ENCODE measurements at places on chromosomes 6 and 20.

- H3K27ac ChIP-seq: no peak overlapping the region
- peaks cover 14% of the 10 kb centered on the region for H3K4me1 ChIP-seq
- H3K27me3 ChIP-seq: peaks cover 76% of the 10 kb centered on the region
Measured at GRCh38 chr20:40688129-40689099, 622 bp downstream of the MAFB start.

DNA sequence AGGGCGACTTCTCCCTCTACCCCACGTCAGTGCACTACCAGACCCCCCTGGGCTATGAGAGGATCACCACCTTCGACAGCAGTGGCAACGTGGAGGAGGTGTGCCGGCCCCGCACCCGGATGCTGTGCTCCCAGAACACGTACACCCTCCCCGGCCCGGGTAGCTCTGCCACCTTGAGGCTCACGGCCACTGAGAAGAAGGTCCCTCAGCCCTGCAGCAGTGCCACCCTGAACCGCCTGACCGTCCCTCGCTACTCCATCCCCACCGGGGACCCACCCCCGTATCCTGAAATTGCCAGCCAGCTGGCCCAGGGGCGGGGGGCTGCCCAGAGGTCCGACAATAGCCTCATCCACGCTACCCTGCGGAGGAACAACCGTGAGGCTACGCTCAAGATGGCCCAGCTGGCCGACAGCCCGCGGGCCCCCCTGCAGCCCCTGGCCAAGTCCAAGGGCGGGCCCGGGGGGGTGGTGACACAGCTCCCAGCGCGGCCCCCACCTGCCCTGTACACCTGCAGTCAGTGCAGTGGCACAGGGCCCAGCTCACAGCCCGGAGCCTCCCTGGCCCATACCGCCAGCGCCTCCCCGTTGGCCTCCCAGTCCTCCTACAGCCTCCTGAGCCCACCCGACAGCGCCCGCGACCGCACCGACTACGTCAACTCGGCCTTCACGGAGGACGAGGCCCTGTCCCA lies 57.5 kb upstream of the TMEM181 start:
- peaks cover 27% of the 10 kb centered on the region for H3K36me3 ChIP-seq
- no peak overlapping the region for H3K4me3 ChIP-seq
- H3K4me1 ChIP-seq: no peaks in the 10 kb centered on the region
- H3K27me3 ChIP-seq: no peaks in the 10 kb centered on the region
- DNase-seq: no peak
- H3K27ac ChIP-seq: no peak overlapping the region

- no peaks in the 10 kb centered on the region for H3K36me3 ChIP-seq
- peaks cover 6% of the 10 kb centered on the region for H3K4me1 ChIP-seq
- peaks cover 8% of the 10 kb centered on the region for H3K27me3 ChIP-seq
- H3K4me3 ChIP-seq: no peak overlapping the region
Measured at GRCh38 chr6:39430871-39431523, 108.5 kb upstream of the KCNK16 start.

DNA sequence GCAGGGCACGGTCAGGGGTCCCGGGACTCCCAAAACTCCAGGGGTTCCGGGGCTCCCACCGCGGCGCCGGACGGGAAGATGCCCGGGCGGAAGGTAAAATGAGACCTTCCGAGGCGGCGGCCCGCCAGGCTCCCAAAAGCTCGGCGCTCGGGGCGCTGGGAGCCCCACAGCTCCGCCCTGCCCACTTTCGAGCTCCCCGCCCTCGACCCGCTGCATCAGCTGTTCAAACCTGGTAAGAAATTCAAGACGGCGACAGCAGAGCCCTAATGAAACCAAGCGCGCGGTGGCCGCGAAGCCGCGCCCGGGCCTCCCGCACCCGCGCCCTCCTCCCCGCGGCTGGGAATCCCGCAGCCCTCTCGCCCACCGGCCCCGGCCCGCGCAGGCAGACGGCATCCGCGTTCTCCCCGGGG lies 369 bp downstream of the SLC4A11 start:
- peaks cover 7% of the 10 kb centered on the region for H3K4me1 ChIP-seq
- no peaks in the 10 kb centered on the region for H3K36me3 ChIP-seq
- peak overlapping the region; percentile 68 for H3K4me3 ChIP-seq
- peak; percentile 73 for DNase-seq
- H3K27me3 ChIP-seq: peaks cover 48% of the 10 kb centered on the region
- H3K27ac ChIP-seq: no peak overlapping the region

DNA sequence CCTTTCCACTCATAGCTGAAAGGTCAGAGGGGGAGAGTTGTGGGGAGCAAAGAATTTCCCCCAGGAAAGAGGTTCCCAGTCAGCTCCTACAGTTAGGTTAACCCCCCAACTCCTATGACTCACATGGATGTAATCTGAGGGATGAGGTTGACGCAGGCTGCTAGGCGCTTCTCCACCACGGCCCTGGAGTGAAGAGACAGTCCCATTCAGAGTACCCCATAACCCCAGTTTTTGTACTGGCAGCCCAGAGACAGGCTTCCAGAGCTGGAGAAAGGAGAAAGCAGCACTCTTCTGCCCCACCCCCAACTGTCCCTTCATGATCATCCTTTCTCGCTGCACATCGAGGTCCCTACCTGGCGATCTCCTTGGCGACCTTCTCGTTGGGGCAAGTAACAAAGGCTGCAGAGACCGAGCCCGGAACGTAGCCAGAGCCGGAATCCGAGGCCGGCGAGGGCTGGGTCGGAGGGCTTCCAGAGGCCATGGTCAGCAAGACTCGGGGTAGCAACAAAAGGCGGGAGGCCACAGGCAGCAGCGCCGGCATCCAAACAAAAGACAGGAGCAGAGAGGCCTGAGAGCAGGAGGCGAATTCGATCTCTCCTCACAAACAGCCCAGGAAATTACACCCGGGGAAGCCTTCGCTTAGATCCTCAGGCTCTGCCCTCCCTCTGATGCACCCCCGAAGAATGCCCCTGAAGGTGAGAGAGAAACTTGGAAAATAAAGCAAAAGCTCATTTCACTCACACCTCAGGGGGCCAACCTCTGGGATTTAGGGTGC lies 592 bp downstream of the CUTA start:
- H3K4me3 ChIP-seq: peak overlapping the region; percentile 96
- DNase-seq: peak; percentile 54
- H3K27me3 ChIP-seq: no peaks in the 10 kb centered on the region
- peaks cover 38% of the 10 kb centered on the region for H3K36me3 ChIP-seq
- H3K4me1 ChIP-seq: peaks cover 60% of the 10 kb centered on the region

GRCh38 chr6:136123468-136123867 lies 126.6 kb downstream of the MTFR2 start:
- no peaks in the 10 kb centered on the region for H3K4me1 ChIP-seq
- H3K27me3 ChIP-seq: no peaks in the 10 kb centered on the region
- no peak overlapping the region for H3K4me3 ChIP-seq
- no peak overlapping the region for H3K27ac ChIP-seq
- DNase-seq: no peak

DNA sequence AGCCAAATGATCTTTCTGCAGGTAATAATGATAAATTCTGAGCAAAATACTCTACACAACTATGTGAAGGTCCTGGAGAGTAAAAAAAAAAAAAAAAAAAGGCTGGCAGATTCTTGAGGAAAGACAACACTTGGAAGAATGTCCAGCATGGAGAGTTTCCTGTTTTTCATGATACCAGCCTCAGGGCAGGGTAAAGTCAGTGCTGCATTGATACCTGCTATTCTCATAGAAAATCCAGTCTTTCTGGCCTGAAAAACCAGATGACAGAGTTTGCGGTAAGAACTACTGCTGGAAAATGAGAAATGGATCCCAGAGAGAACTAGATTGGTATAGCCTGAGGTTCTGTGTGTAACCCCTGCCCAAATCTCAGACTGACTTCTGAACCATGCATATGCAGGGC lies 89.1 kb downstream of the AFG1L start:
- DNase-seq: no peak
- no peak overlapping the region for H3K27ac ChIP-seq
- H3K27me3 ChIP-seq: no peaks in the 10 kb centered on the region
- H3K36me3 ChIP-seq: peaks cover 4% of the 10 kb centered on the region
- no peak overlapping the region for H3K4me3 ChIP-seq
